ENCODE measurements at places on chromosomes 6 and 20.

- no peak for DNase-seq
Observed at GRCh38 chr6:163170294-163170883, 244.1 kb upstream of the QKI start.

DNA sequence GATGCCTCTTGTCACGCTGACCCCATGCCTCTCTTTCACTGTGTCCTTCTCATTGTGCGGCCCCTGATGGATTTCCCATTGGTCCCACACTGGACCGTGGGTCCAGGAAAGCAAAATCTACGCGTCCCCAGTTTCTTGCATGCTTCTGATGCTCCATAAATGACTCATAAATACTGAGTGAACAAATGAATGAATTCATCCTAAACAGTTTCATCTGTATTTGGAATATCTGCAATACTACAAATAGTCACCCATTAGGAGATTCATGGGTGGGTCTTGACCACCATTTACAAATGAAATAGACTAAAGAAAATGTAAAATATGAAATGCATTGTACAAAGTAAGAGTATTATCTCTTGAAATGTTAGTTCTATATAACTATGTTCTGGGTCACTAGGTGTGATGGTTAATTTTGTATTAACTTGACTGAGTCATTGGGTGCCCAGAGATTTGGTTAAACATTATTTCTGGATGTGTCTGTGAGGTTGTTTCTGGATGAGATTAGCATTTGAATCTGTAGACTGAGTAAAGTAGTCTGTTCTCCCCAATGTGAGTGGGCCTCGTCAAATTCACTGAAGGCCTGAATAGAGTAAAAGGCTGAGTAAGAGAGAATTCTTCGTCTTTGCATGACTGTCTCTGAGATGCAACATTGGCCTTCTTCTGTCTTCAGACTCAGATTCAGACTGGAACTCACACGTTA, 448.7 kb downstream of the PREX1 start:
- DNase-seq, result no peak

DNA sequence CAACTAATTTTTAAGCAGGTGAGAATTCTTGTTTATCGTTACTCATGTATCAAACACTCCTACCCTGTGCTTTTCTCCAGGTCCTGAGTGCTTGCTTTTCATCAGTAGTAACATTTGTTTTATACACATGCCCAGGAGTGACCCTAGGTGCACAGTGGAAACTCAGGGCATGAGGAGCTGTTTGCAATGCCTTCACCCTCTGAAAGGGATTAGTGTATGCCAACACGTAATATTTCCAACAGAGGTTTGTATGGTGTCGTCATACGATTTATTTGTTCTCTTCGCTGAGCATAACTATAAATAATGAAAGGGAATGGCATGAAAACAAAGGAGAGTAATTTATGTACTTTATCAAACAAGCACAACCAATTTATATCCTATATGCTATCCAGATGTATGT, 537.4 kb upstream of the MMS22L start:
- DNase-seq, result no peak

GRCh38 chr20:24316731-24317130, 152.7 kb upstream of the SYNDIG1 start:
- DNase-seq, result no peak

- no peak for DNase-seq
Observed at GRCh38 chr20:10584371-10584770, 89.4 kb downstream of the JAG1 start.

DNA sequence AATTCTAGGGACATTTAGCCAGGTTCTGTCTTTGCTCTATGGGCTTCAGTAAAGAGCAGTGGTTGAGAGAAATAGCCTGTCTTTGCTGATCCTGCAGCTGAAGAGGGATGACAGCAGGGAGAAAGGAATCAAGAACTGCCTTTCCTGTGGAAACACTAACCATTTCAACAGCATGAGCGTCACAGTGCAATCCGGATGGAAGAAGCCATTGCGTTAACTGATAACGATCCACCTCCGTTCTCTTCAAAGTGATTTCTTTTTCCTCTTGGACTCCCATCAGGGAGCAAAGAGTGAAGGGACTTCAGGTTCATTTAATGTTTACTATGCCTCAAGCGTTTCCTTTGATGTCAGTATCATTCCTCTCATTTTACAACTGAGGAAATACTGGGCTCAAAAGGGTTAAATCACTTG, 35.2 kb upstream of the EEF1E1 start:
- DNase-seq, result no peak

All from right lobe of liver (tissue), 6 donors.